ENCODE measurements at places on chromosomes 5 and 9. TPM values are rescaled to one million over a fixed set of nuclear protein-coding genes. Genes with fewer than 3 reads are reported as not detected.

DEPDC1B gene
- 14.6 TPM for total RNA-seq

GPSM1 gene
- 14.0 TPM for total RNA-seq

DDX4 gene
- not detected for total RNA-seq

RORB gene
- not detected for total RNA-seq

IER5L gene
- total RNA-seq: 52.3 TPM

TMEM174 gene
- not detected for total RNA-seq

MAP3K1 gene
- total RNA-seq: 1.1 TPM

SPINK13 gene
- not detected for total RNA-seq

QRFP gene
- not detected for total RNA-seq
